ENCODE measurements at places on chromosomes 5 and 9.

GRCh38 chr9:119164716-119165115 lies 204.5 kb downstream of the BRINP1 start:
- no peak for DNase-seq

DNA sequence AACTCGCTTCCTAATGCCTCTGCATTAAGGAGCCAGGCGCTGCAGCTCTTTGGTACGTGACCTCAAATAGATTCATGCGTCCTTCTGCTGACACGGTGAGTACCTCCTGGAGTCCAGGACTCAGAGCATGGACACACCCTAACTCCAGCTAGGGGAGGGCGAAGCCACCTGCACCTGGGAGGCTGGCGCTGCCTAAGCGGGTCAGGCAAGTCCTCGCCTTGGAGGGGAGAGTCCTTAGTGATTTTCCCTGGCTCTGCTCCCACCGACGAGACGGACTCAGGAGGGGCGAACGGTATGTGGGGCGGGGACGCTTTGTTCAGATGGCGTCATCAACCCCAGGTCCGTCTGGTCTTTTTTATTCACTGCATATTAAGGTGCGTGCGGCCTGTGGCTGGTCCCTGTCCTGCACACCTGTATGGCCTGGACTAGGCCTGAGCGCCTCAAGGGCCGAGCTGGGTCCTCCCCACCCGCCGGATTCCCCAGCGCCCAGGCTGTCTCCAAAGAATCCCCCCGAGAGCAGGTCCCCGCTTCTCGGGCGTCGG lies 50.3 kb downstream of the NSUN2 start:
- DNase-seq, result no peak

DNA sequence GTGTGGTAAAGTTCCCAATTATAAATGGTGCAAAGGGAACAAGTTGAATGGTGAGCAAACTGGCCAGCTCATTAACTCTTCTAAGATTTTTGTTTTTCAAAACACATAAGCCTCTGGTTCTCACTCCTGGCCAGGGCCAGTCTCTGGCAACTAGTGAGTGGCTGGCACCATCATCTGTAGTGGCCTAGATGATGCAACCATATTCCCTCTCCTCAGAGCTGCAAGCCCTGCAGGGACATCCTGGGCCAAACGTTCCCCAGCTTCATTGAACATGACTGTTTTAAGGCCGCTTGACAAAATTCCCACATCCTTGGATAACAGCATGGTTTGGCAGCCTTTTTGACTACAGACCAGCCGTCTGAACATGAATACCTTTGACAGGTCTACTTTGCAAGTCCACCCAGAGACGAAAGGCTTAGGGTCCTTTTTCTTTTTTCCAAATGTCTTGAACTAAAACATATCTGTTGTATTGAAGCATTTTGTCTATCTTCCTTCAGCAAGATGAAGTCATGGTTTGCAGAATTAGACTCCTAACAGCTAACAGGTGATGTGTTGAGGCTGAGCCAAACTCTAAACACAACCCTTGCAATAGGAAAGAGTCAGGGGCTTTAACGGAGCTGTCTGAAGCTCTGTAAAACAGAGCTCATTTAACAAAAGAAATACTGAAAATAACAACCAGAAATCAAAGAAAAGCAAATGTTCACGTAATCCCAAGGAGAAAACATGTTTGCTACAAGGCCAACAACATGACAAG lies 23.8 kb downstream of the MACROH2A1 start:
- no peak for DNase-seq

GRCh38 chr9:128007566-128008138 lies 26.9 kb upstream of the EEIG1 start:
- DNase-seq, result peak; percentile 43

DNA sequence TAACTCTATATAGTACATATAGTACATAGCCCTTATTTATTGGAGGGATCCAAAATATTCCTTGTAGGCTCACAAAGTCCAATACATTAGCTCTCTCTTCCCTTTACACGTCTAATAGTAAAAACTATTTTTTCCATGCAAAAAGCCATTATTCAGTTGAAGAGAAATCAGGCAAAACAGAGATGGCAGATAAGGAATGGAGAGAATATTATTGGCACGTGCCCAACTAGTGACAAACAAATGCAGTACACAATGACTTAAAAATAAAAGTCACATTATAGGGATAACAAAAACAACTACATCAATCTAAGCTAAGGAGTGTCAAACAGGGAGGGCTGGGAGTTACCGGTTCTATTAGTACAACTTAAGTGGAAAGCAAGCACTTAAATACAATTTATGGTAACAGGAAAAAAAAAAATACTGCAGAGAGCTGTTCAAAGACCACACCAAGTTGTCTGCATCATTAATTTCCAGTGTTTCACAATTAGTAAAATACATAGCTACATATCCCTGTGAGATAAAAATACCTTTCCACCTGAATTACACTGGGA lies 4.1 kb upstream of the SCAI start:
- no peak for DNase-seq

DNA sequence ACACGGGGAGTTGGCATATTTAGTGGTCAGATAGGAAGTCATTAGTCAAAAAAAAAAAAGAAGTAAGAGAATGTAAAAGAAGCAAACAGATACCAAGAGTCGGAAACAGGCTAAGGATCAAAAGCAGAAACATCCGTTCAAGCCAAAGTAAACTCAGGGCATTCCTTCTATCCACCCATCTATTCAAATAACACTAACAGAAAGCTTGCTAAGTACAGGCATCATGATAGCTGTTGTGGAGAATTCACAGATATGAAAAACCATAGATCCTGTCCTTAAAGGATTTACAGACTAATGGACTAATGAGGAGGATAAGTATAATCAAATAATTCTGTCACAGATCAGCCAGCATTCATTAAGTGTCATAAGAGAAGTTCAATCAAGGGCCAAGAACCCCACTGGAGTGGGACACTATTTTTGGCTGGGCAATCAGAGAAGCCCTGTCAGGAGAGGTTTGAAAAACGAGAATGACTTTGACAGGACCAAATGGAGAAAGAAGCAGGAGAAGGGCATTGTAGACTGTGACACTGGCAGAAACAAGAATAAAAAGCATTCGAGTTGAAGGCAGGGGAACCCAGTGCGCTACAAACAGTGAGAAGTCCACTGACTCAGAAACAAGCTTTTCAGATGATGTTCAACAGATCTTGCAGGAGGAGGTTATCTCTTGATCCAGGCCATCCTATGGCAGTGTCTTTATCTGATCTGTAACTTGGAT lies 154.2 kb upstream of the TSLP start:
- DNase-seq, result peak; percentile 44

DNA sequence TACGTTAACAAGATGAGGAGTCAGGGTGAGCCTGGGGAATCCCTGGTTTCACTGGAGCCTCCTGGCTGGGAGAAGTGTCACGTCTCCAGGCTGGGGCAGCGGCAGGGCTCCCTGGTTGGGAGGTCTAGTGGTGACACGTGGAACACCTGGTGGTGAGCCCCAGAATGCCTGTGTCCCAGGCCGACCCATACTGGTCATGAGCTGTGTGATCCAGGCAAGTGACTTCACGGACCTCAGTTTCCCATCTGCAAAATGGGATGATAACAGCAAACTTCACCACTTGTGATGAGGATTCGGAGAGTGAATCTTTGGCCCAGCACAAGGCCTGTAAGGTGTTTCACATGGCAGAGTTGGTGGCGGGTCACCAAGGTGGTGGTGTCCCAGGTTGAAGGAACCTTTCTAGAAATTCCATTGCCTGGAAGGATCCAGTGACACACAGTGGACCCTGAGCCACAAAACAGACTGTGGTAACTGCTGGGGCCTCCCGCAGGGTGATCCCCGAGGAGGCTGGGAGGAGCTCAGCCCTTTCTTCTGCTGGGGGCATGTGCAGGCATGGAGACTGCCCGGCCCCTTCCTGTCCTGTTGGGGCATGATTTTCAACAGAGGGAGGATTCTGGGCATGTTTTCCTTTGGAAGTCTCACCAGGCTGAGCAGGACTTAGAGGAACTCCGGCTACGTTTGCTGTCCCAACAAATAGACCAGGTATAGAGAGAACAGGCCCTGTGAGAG lies 153.9 kb upstream of the IER5L start:
- DNase-seq, result no peak

DNA sequence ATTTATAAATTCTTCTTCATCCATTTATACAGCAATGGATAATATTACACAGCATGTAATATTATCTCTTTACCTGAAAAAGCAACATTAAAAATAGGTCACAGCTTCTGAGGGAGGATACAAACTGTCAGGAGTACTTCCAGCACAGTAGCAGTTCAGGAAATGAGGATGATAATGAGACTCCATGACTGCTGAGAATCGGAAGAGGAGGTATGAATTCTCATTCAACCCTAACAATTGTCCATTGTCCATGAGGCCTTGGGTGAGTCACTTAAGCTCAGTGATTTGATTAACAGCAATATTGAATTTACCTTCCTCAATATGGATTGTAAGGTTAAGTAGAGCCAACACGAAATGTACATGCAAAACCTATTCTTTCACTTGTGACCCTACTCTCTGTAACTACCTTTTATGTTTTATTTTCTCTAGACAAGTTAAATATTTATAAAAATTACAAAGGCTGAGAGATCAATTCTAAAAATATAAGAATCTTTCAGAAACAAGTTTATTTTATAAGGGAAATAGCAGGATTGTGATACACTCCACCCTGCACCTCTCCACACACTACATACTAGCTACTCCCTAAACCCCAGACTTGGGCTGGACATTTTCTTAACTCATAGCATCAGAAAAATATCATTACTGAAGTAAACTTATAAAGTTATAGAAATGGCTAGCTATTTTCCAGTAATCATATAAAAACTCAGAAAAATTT lies 159.1 kb upstream of the ACOT12 start:
- DNase-seq, result no peak

DNA sequence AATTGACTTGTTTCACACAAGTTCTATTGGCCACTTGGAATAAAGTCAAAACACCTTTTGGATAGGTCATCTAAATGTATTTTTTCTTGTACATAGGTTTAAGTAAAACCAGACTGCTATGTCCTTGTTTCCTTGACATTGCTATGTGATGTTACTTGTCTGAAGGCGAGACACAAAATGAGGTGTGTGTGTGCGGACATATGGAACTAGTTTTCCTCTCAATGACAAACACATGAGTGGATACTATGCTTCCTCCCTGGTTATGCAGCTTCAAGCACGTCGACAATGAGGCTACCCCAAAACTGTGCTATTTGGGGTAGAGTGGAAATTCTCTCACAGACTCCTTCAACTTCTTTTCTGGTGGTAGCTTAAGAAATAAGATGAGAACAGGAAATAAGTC lies 276.8 kb downstream of the GAS1 start:
- DNase-seq, result peak; percentile 44

DNA sequence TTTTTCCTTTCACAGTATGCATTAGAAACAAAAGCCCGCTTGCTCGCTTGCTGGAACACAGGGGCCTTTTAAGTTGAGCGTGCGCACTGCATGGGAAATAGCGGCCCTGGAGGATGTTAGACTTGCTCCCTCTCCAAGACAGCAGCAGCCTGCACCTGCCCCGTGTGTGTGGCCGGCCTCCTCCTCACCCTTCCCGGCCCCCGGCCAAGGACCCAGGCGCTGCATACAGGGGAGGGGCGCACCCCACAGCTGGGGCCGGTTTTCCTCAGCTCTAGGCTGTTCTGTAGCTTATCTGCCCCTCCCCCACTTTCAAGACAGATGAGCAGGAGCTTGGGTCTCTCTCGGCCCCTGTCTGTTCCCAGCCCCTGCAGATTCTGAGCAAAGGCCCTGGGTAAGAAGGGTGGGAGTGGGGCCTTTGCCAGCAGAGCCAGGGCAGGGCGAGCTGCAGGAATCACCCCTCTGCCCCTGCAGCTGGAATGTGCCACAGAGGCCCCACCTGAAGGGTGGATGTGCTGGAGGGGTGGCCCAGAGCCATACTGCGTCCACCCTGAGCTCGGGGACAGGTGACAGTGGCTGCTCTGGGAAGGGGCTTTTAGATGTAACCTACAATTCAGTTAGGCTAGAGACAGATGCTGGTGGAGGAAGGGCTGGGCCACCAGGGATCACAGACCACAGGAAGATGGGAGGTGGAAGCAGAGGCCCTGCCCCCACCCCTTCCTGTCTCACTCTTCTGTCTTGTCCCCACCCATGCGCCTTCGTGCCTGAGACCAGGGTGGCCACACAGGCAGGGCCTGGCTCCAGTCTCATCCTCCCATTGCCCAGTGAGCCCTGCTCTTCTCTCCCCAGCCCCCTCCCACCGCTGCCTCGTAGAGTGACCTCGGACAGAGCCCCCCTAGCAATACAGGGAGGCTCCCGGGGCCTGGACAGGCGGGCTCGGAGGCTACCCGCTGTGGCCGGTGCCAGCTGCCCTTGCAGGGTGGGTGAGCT lies 132.4 kb downstream of the DAB2IP start:
- DNase-seq, result no peak

GRCh38 chr5:119355244-119355638 lies 578 bp upstream of the TNFAIP8 start:
- DNase-seq, result no peak

GRCh38 chr9:92592537-92592936 lies 56.7 kb upstream of the ECM2 start:
- no peak for DNase-seq

GRCh38 chr9:84845956-84846900 lies 176.7 kb downstream of the NTRK2 start:
- DNase-seq, result no peak

DNA sequence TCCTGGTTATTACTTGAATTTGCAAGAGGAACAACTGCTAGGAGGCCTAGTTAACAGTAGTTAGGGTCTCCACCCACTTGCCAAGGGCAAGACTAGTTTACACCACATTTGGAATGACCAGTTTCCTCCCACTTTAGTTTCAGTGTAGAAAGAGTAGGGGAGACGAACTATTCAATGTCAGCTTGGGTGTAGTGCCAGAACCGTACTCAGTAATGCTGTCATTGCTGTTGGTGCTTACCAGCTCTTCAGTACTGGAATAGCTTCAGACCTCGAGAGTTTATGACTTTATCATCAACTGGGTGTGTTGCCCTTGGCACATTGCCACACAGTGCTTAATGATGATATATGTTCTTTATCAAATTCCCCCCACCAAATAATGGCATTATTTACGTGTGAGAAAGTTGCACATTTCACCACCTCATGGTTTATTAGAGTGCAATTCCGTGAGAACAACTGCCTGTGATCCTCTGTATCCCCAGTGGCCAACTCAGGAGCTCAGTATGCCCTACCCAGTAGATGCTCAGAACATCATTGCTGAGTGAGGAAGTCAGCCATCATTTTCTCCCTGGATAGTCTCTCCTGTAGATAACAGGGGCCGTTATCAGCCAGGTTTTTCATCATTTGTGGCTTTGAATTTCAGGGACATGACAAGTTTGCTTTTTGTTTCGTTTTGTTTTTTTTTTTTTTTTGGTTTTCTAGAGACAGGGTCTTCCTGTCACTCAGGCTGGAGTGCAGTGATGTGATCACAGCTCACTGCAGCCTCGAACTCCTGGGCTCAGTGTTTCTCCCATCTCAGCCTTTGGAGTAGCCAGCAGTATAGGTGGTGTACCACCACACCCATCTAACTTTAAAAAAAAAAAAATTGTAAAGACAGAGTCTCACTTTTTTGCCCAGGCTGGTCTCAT lies 67.3 kb downstream of the DOCK8 start:
- no peak for DNase-seq

GRCh38 chr5:149062371-149063016 lies 368 bp downstream of the SH3TC2 start:
- DNase-seq, result peak; percentile 86

All from fibroblast of skin of abdomen (primary cell).